ENCODE measurements at places on chromosomes 5 and 9.

GRCh38 chr5:102450313-102450990 lies 48.3 kb downstream of the SLCO6A1 start:
- DNase-seq: no peak

GRCh38 chr9:350384-350783 lies 135.7 kb downstream of the DOCK8 start:
- DNase-seq: no peak

DNA sequence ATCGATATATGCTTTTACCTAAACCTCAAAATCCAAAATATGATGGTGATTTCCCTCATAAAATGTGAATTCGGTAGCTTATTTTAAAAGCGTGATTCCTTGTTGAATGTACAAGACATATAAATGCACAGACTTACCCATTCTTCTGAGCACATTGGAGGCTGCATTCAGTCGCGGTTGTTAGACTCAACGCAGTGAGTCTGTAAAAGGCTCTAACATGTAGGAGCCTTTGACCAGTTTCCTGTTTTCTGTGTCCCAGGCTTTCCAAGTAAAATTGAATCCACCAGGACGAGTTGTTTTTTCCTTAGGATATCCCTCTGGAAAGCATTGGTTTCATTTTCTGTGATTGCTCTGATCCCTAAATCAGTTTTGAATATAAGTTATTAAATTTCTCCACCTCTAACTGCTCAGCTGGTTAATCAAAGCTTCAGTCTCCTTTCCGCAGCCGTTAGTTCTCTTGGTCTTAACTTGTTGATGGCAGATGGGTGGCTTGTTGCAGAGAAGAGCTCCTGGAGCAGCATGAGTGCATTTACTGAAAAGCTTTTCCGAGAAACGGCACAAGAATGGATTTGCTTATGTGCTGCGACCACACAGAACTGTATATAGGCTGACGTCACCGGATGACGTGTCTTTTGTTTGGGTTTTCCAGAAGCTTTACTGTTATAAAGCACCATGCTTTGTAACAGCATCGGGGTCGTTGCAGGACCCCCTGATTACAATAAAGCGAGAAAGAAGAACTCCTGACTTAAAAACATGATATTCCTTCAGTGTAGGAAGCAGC lies at the start of gene LRRTM2:
LRRTM2 (minus strand) TSS at position 565 of the 781 bp plus-strand sequence; CDS start at position 141, 424 bp downstream.
- DNase-seq: no peak

- DNase-seq: no peak
Observed at GRCh38 chr5:126268697-126269315, 154.4 kb upstream of the GRAMD2B start.

DNA sequence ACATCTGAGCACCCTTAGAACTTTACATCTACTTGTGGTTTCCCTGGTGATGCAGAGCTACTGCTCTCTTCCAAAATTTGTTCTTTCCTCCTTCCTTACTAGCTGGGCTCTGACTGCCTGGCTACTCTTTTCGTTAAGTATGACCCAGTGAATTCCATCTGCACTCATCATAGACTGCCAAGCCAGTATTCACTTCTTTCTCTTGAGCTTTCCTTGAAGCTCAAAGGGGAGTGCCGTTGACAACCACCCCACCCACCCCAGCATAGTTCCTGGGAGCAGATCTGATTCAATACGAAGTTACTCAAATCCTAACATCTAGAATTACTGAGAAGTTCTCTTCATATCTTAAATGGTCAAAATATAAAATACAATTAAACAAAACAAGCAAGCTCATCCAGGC lies 190.5 kb downstream of the ADAMTS12 start:
- no peak for DNase-seq

GRCh38 chr9:8356406-8356805 lies 556.8 kb upstream of the DMAC1 start:
- DNase-seq: no peak

- no peak for DNase-seq
Observed at GRCh38 chr5:59637884-59638580, 255.5 kb downstream of the PDE4D start.

GRCh38 chr5:157767689-157768088 lies 24.2 kb downstream of the LSM11 start:
- no peak for DNase-seq

DNA sequence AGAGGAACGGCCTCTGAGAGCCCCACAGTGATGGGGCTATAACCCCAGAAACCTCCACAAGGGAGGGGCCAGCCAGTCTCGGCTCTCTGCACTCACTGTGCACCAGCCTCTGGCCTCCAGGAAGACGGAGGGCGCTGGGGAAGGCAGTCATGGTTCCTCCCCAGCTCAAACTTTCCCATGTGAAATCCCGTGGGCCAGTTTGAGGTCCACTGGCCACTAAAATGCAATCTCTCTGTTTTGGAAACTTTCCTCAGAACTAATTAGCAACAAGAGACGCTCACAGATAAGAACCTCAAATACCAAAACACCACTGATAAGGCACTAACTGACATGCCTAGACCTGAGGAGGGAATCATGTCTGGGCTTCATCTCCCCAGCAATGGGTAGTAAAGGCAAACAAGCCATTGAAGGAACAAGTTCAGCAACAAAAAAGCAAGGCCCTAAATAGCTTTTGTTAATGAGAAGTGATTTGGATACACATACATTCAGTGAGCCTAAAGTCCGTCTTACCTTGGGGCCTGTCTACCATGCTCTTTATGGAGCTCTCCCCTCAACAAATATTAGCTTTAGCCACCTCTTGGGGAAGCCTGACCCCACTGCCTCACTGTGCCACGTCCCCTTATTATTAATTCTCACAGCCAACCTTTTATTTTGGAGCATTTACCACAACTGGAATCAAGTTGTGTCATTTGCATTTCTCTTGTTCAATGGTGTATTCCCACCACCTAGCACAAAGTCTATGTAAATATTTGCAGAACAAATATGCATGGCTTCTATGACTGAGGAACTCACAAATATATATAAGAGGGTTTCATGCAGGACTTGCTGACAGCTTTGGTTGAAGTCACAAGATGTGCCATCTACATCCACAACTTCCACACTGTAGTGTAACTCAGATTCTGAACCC lies 56.1 kb upstream of the GLRX start:
- no peak for DNase-seq

- no peak for DNase-seq
Observed at GRCh38 chr5:66769839-66770617, 173.8 kb downstream of the MAST4 start.

Measured in activated CD4-positive, alpha-beta T cell treated with anti-CD3 and anti-CD28 coated beads for 4 hours (primary cell).